ENCODE measurements at places on chromosomes 3 and 15.

GRCh38 chr15:88704791-88705768, 66.3 kb downstream of the ISG20 start:
- DNase-seq, result peak; percentile 85

- no peak for DNase-seq
These were observed 384.7 kb downstream of the EDEM1 start for GRCh38 chr3:5572168-5572567.

DNA sequence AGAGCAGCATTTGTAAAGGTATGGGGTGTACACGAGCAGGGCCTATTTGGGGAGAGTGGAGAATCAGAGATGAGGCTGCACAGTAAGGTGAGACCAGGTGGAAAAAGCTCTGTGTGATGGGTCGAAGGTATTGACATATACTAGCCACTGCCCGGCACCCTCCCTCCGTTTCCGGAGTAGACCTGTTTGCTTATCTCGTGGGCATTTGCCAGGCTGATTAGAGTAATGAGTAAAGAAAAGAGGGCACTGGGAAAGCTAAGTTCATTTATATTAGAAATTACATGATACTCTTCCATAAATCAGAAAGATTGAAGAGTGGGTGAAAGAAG, 46.2 kb upstream of the ATG7 start:
- no peak for DNase-seq

DNA sequence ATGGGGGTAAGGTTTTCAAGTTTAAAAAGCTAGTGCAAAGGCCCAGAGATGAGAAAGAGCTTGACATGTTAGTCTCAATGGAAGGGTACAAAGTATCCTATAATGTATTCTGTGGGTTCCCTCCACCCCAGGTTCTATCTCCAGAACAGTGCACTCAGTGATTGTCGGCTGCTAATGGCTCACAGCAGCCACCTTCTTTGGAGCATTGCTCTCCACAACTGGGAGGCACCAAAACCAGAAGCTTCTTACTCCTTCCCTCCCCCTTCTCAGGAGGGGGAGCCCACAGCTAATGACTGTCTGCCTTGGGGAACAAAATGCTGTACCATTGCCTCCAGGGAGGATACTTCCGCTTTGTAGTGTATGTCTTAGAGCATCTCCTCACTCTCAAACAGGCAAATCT, 439.4 kb upstream of the RBMS3 start:
- no peak for DNase-seq

GRCh38 chr3:4856986-4857385, 122.3 kb upstream of the BHLHE40 start:
- no peak for DNase-seq

- DNase-seq, result no peak
These were observed 45.7 kb downstream of the CHSY1 start for GRCh38 chr15:101206176-101206591.

DNA sequence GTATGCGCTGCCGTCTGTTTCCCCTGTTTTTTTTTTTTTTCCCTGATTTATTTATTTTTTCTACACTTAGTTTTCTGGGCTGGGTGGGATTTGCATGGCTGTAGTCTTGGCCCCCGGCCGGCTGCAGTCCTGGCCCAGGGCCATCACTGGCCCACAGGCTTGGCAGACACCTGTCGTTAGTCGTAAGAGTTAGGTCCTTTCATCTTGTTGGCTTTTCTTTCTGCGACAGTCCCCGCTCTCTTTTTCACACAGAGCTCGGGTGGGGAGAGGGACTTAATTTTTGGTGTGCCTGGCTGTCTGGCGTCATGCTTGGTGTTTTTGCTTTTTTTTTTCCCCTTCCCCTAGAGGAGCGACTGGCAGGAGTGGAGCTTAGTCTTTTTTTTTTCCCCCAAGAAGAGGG, 183.4 kb downstream of the KLF13 start:
- DNase-seq, result no peak

- peak; percentile 9 for DNase-seq
These were observed 154.3 kb upstream of the BHLHE40 start for GRCh38 chr3:4824926-4825325.

DNA sequence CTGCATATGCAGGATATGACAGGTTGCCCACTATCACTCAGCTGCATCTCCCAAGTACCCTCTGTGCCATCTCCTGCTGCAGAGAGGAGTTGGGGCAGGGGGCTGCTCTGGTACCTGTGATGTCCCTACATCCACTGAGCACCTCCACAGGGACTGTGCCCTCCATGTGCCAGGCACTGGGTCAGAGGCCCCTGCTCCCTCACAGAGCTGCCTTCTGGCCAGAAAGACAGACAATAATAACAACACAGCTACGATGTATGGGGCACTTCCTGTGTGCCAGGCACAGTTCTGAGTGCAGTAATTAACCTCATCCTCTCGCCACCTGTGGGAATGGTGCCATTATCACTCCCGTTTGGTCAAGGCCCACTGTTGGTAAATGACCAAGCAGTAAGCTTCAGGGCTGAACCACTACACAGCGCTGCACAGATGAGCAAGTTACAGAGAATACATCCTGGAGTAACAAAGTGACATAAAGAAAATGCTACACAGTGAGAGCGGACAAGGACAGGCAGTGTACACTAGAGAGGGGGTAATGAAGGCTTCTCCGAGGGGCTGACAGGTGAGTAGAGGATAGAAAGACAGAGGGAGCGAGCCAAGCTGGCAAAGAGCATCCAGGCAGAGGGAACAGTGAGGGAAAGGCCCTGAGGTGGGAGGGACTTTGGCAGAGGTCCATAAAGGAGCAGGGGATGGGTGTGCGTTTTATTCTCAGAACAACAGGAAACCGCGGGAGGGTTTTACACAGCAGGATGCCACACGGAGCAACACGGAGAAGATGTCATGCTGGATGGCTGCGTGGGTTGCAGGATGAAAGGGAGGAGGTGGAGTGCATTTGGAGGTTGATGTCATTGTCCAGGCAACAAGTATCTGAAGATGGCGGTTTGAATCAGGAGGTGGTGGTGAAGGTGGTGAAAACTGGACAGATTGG, 13.6 kb downstream of the WNT7A start:
- DNase-seq, result no peak

- no peak for DNase-seq
These were observed 187.1 kb upstream of the PROK2 start for GRCh38 chr3:71972031-71972430.

DNA sequence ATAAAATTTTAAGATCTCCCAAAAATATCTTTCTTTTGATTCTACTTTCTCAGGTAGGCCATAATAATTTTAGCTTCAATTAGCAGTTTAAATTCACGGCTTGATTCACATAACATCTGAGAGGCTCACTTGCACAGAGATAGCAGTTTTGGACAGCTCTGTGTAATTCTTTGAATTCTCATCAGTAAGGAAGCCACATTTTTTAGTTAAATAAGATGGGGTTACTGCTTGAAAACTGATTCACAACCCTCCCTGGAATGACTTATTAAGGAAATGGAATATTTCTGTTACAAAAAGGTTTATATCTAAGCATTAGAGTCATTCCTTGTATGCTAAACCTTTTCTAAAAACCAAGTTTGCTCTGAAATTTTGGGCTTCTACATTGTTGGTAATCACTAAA, 212.7 kb downstream of the ALCAM start:
- no peak for DNase-seq

GRCh38 chr15:29043736-29044502, 158.1 kb downstream of the APBA2 start:
- no peak for DNase-seq

- no peak for DNase-seq
These were observed 12.7 kb downstream of the HMCES start for GRCh38 chr3:129291236-129291886.

DNA sequence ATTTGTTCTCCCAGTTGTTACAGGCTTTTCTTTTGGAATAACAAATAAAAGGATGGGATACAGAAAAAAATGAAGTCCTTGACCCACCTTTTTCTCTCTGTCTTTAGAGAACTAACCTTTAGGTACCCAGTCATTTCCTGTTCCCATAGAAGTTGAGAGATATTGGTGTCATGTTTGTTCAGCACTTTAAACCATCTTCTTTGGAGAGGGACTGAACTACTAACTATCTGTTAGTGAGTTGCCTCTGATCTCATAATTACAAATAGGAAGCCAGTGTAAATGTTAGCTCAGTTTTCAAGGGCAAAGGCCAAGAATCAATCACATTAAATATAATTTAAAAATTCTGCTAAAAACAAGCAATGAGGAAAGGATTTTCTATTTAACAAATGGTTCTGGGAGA, 72.9 kb upstream of the DCBLD2 start:
- no peak for DNase-seq

- DNase-seq, result peak; percentile 25
These were observed 226.0 kb downstream of the SNRPN start for GRCh38 chr15:25180606-25181292.

DNA sequence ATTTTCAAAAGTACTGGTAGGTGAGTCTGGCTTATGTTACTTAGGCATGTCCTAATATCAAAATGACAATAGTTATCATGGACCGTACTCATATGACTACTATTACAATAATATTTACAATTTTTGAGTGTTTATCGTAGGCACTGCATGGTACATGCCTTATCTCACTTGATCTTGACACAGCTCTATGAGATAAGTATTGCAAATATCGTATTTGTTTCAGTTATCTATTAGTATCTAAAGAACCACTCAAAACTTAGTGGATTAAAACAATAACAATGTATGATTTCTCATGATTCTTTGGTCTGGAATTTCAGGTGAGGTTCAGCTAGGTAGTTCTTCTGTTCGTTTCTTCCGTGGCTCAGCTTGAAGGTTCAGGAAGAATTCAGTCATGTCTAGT, 59.7 kb upstream of the XCR1 start:
- no peak for DNase-seq

DNA sequence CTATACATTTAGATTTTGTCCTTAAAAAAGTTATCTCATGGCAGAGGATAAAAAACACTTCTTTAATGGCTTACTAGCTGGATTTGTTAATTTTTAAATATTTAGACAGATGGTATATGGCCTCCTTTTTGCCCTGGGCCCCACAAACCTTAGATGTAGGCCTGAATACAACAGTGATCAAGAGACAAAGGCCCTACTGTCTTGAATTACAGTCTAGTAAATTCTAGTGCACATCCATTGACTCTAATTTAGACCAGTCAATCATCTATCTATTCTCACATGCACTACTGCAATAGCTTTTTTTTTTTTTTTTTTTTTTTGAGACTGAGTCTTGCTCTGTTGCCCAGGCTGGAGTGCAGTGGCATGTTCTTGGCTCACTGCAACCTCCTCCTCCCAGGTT, 452.8 kb downstream of the FHIT start:
- no peak for DNase-seq

GRCh38 chr15:55630858-55631257, 42.7 kb upstream of the PYGO1 start:
- no peak for DNase-seq

- DNase-seq, result no peak
These were observed 346.6 kb upstream of the DCBLD2 start for GRCh38 chr3:99248130-99248529.

- DNase-seq, result no peak
These were observed 266.9 kb upstream of the STT3B start for GRCh38 chr3:31265646-31266428.

- DNase-seq, result no peak
These were observed 66.4 kb upstream of the TJP1 start for GRCh38 chr15:29888646-29889045.

DNA sequence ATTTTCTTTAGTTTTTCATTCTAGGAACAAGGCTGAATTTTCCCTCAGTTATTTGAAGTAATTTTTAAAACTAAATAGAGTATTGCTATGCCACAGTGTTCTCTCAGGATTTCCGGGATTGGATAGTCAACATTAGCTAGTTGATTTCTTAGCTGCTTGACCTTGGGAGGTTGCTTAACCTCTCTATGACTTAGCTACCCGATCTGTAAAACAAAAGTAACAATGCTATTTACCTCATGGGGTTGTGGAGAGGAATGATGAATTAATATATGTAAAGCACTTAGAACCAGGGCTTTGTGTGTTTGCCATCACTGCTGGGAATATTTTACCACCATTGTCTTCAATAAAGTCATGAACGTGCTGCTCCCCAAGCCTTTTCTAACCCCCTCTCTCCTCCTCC, 57.5 kb downstream of the SNRK start:
- no peak for DNase-seq

GRCh38 chr15:101193120-101193644, 58.7 kb downstream of the CHSY1 start:
- no peak for DNase-seq

GRCh38 chr3:143203848-143204247, 84.3 kb downstream of the CHST2 start:
- DNase-seq, result no peak

GRCh38 chr3:10715886-10716285, 100.1 kb upstream of the SLC6A11 start:
- no peak for DNase-seq

DNA sequence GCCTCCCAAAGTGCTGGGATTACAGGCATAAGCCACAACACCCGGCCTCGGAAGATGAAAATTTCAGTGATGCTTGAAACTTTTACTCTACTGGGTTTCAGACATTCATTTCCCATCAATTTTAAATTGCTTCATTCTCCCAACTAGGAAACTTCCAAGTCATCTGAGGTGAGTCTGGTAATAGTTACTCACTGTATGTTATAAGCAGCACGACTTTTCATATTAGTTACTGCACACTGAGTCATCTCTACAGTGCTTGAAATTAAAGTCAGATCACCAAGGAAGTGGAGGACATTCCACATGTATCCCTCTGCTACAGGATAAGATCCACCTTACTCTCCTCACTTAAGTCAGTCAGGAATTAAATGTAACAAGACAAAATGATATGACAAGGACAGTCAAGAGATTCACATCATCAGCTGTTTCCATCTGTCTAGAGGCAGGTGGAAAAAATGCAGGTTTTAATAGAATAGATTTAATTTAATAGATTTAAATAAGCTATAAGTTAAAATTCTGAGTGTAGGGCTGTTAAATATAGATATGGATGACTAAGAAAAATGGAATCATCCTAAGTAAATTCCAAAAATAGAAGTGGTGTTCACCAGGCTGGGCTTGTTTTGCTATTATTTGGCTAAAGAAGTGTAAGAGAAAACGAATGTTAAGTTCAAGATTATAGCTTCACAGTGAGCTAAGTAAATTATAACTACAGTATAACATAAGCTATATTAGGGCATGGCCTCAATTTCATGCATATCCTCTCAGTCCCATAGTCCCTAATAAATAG, 104.4 kb downstream of the TMCO5A start:
- DNase-seq, result no peak
